Activated T-cell treated with anti-CD3 and anti-CD28 coated beads, Interleukin-2, amount 50 U/mL, for 72 hours (primary cell): ENCODE measurements at places on chromosomes 12 and 14.

DNA sequence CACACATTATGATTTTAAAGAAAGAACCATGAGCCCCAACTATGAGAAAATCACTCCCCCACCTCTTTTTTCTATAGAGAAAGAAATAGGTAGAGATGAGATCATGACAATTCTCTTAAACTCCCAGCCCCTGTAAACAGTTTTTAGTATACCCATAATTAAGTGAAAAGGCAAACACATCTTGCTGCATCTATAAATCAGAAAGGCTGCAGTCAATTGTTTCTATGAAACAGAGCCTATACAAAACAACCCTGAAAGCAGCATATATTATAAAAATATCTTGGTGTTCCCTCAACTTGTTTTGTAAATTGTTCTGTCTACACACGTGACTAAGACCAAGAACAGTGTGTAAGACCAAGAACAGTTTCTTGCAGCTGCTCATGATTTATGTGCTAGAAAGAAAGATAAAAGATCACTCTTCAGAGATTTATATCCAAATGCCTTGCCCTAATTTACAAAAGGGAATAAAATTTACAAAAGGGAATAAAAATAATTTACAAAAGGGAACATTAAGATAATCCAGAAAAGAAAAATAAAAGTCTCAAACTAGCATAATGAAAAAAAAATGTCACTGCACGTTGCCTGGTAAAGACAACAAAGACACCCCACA lies 4.8 kb downstream of the KITLG start:
- DNase-seq = no peak

- peak; percentile 59 for DNase-seq
Observed at GRCh38 chr14:50396631-50397389, at the start of gene CDKL1. CDKL1 (minus strand) TSS chr14:50396881; CDS start chr14:50395868, 1,013 bp downstream.

DNA sequence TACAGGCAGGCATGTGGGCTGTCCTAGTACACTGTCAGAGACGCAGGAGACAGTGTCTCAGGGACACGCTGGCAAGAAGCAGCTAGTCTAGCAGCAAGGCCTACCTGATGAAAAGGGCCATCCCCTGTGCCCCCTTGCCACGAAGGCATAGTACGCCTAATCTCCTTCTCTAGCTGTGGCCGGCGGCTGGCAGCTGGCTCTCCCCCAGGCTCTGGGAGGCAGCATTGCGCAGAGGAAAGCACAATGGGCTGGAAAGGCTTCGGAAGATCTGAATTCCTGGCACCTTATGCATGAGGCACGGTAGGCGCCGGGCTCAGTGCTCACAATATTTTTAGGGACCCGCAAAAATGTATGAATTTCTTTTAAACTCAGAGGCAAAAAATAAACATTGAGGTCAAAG lies 16.0 kb upstream of the PLEKHH1 start:
- no peak for DNase-seq

- no peak for DNase-seq
Observed at GRCh38 chr14:22466491-22466890, 122.5 kb downstream of the DAD1 start.

DNA sequence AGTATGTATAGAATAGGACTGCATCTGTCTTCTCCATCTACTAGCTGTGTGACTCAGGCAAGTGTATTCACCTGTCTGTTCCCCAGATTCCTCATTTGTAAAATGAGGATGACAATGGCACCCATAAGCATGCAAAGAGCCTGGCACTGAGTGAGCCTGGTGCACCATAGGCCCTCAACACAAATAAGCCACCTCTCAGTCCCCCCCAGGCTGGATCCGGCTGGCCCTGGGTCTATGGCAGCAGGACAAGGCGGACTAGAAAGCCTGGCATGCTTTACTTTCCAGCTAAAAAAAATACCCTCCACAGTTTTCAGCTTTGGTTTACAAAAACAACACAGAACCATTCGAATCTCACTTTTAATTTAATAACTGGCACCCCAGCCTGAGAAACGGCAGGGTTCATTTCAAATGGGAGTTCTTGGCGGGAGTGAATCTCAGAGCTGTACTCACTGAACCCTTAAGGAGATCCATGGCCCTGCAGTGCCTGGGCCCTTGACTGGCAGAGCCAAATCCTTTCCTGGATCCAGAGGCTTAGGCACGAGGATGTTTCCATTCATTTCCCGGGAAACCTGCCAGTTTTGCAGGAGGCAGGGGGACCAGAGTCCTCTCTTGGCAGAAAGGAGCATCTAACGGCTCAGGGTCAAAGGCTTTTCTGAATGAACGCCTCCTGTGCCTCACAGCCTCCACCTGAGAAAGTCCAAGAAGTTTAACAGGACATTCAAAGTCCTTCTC lies 17.7 kb downstream of the SYNE3 start:
- no peak for DNase-seq

DNA sequence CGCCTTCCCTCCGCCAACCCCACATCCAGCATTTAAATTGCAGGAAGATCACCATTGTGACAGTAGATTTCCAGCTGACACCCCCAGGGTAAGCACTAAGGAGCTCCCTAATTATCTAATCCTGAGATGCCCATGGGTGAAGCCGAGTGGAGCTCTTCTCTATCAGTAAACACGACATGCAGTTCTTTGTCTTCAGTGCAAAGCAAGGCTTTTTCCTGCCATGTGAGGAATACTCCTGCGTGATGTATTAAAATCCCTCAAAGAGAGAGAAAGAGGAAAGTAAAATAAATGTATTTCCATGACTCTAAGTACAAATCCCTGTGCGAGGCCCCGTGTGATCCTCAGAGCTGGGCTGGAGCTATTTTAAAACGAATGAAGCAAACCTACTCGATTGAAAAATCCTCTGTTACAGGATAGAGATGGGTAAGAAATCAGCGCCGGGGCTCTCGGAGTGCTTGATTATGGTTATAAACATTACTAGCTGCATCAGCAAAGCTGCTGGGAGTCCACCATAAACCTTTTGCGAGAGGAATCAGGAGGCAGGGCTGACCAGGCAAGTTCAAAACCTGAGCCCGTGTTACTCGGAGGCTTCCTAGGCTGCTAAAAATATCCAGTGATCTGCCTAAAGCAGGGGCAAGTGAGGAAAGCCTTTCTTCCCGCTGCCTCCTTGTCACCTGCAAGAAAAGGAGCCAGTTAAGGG lies 61.5 kb downstream of the MAP1LC3B2 start:
- no peak for DNase-seq

GRCh38 chr14:75040959-75041358 lies 10.3 kb downstream of the MLH3 start:
- DNase-seq = no peak

DNA sequence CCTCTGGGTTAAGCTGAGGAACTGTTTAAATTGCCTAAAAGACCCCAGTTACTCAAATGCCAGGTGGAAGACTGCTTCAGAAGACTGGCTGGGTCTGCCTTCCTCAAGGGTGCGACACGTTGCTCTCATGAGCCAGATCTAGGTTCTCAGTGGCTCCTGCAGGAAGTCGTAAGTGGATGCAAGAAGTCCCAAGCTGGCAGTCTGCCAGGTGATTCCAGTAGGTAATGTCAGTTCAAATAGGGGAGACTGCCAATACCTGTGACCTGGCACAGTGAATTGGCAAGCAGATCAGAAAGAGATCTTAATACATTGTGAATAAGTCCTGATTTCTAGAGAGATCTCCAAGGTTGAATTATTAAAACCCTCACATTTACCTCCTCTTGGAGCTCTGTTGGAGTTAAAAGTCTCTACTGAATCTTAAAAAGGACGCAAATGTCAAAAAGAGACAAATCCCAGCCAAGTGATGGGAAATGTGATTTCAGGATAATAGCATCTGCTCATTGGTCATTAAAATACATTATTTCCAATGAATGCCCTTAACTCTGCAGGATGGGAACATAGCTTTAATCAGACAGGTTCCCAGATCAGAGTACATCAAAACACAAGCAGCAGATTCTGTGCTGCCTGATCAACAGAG lies 98.8 kb upstream of the FRMD6 start:
- DNase-seq = no peak

- DNase-seq = no peak
Observed at GRCh38 chr12:99027461-99027860, 382.4 kb downstream of the APAF1 start.
